Tibial nerve (tissue), 4 donors: ENCODE measurements at places on chromosomes 3 and 15. TPM values are rescaled to one million over a fixed set of nuclear protein-coding genes. Genes with fewer than 3 reads are reported as not detected.

DNA sequence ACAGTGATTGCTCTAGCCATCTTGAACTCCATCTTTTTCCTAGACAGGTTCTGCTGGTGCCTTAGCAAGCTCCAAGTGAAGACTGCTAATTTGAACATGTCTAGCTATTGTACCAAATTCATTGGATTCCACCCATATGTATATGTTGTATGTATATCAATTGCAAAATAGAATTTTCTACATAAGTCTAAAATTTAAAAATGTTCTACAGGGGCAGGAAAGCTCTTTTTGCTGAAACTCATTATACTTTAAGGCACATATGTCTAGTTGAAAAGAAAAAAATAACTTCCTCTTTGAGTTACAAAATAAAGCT lies 845.3 kb downstream of the MCTP2 start:
- no peak overlapping the region for H3K4me3 ChIP-seq
- no peaks in the 10 kb centered on the region for H3K27me3 ChIP-seq
- H3K36me3 ChIP-seq: no peaks in the 10 kb centered on the region
- H3K4me1 ChIP-seq: no peaks in the 10 kb centered on the region

DNA sequence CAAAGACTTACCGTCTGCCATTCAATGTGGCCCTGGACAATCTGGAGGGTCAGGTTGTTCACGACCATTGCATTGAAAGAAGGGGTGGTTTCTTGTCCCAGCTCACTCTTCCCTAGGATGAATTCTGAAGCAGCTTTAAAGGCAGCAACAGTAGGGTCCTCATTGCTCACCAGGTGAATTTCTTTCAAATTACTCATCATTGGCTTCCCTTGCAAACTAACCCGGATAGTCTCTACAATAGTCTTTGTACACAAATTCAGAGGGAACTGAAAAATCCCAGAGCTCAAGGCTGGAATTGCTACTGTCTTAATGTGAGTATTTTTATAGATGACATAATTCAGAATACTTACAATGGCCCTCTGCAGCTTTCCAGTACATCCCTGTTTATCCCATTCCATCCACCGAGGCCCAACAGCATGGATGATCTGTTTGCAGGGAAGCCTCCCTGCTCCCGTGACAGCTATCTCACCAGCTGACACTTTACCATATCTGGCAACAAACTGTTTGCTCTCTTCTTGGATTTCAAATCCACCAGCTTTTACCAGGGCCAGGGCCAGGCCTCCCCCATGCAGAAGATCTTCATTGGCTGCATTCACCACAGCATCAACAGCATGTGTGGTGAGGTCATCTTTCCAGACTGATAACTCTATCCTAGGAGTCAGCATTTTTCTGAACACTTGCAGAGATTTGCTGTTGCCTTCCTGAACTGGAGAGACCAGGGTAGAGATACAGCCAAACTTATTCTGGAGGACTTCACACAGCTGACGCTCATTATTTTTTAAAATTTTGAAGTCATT lies 8.6 kb downstream of the PARP9 start:
- no peak for DNase-seq
- H3K27me3 ChIP-seq: no peaks in the 10 kb centered on the region
- peaks cover 80% of the 10 kb centered on the region for H3K36me3 ChIP-seq
- no peak overlapping the region for H3K4me3 ChIP-seq
- H3K27ac ChIP-seq: no peak overlapping the region

DNA sequence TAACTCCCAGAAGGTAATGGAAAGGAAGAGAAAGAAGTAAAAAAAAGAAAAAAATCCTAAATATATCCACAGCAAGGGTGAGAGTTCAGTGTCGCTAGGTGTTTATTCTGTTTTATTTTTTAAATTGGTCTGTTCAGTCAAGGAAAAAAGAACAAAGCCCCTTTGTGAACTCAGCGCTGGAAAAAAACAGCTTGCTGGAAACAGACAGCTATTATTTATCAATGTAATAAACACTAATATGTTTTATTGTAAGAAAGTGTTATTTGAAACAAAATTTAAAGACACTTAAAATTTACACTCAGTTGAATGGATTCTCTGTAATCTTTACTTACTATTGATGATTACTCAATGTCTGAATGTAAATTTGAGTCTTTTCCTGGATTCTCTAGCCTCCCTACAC lies 32.3 kb upstream of the LEKR1 start:
- DNase-seq: no peak
- H3K4me3 ChIP-seq: no peak overlapping the region
- peaks cover 11% of the 10 kb centered on the region for H3K4me1 ChIP-seq
- no peaks in the 10 kb centered on the region for H3K36me3 ChIP-seq
- H3K27me3 ChIP-seq: no peaks in the 10 kb centered on the region

- H3K27me3 ChIP-seq: no peaks in the 10 kb centered on the region
- H3K4me3 ChIP-seq: no peak overlapping the region
- no peaks in the 10 kb centered on the region for H3K36me3 ChIP-seq
- peaks cover 11% of the 10 kb centered on the region for H3K4me1 ChIP-seq
Observed at GRCh38 chr3:184731786-184732537, 20.1 kb upstream of the MAGEF1 start.

GRCh38 chr15:45521596-45522327 lies 793 bp downstream of the SLC30A4 start:
- H3K27me3 ChIP-seq: no peaks in the 10 kb centered on the region
- H3K4me3 ChIP-seq: peak overlapping the region; percentile 70
- H3K4me1 ChIP-seq: peaks cover 34% of the 10 kb centered on the region

DNA sequence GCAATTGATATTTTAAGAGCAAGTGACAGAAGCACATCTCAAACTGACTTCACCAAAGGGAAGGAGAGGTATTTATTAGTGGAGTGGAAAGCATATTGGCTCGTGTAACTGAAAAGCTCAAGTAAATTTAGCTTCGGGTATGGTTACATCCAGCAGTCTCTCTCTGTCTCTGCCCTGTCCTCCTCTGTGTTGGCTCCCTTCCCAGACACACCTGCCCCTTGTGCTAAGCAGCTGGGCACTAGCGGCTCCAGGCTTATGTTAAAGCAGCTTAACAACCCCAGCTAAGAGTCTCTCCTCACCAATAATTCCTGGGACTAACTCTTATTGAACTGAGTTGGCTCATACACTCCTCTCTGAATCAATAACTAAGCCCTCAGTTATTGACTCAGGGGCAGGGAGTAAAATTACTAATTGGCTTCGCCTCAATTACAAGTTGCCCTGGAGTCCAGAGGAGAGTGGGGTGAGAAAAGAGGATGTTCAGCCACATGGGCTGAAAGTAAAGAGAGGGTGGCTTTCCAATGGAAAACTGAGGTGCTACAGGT lies 12.8 kb upstream of the SH3BP5 start:
- no peak overlapping the region for H3K27ac ChIP-seq
- no peak for DNase-seq
- peaks cover 3% of the 10 kb centered on the region for H3K4me1 ChIP-seq
- H3K36me3 ChIP-seq: no peaks in the 10 kb centered on the region
- no peak overlapping the region for H3K4me3 ChIP-seq
- H3K27me3 ChIP-seq: no peaks in the 10 kb centered on the region

GRCh38 chr3:95725770-95726169 lies 1088.6 kb upstream of the EPHA6 start:
- no peaks in the 10 kb centered on the region for H3K4me1 ChIP-seq
- H3K36me3 ChIP-seq: no peaks in the 10 kb centered on the region
- H3K27me3 ChIP-seq: no peaks in the 10 kb centered on the region
- DNase-seq: no peak
- no peak overlapping the region for H3K4me3 ChIP-seq

DNA sequence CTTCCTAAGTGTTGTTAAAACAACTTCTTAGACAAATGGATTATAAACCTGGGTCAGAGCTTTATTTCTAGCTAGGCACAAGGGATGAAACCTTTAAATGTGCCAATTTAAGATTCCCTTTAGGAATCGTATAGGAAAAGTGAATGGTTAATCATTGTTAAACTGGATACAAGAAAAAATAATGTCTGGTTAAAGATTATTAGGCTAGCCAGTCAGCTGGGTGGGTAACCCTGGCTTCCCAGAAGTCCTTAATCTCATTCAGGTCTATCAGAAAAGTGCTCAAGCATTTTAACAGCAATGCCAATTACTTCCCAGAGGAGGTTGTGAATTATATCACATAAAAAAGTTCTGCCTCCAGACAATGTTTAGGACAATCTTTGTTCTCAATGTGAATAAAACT lies 37.6 kb downstream of the NANOGP8 start:
- no peak overlapping the region for H3K4me3 ChIP-seq
- no peaks in the 10 kb centered on the region for H3K36me3 ChIP-seq
- H3K27me3 ChIP-seq: no peaks in the 10 kb centered on the region
- no peak overlapping the region for H3K27ac ChIP-seq

CFAP100 gene
- not detected for total RNA-seq

AHSG gene
- not detected for total RNA-seq

LTK gene
- not detected for total RNA-seq

RPL29 gene
- total RNA-seq: 1,295 TPM

CHST13 gene
- total RNA-seq: 1.0 TPM

EIF5A2 gene
- 9.4 TPM for total RNA-seq

SNURF gene
- total RNA-seq: 8.1 TPM

VIPR1 gene
- total RNA-seq: 8.0 TPM

CXCR6 gene
- 2.7 TPM for total RNA-seq

MOBP gene
- total RNA-seq: not detected

CD86 gene
- 10.9 TPM for total RNA-seq
